Large intestine (tissue), 12 donors: ENCODE measurements at places on chromosomes 5 and 9. TPM values are rescaled to one million over a fixed set of nuclear protein-coding genes. Genes with fewer than 3 reads are reported as not detected.

DNA sequence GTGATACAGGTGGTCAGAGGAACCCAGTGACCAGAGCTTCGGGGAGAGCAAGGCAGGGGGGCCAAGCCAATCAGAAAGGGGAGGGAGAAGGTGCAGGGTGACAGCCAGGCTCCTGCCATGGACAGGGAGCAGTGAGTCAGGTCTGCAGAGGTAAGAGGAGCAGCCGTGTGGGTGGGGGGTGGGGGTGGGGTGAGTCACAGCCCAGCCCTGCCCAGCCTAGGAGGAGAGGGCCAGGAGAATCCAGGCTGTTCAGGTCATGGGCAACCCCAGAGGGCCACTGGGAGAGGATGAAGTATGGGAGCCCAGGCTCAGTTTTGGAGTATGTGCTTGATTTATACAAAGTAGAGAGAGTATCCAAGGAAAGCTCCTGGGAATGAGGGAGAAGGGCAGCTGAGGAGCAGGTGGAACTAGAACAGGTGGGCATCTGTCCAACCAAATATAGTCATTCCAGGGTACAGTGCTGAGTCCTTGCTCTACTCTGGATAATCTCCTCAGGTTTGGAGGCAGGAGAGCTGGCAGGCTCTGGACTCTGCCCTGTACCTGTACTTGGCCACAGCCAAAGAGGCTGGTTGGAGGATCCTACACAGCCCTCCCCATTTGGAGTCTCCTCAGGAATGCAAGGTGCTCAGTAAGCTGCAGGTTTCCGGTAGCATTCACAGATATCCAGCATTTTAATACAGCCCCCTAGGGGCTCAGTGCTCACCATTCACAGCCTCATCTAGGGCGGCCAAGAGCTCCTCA lies 1.6 kb downstream of the HBEGF start:
- peak; percentile 47 for DNase-seq

- DNase-seq, result peak; percentile 67
These were observed 38.1 kb upstream of the IL17B start for GRCh38 chr5:149416987-149417710.

TAF11L10 gene
- not detected for polyA plus RNA-seq

GRCh38 chr9:13100914-13101572 lies 178.4 kb downstream of the MPDZ start:
- no peak for DNase-seq

DNA sequence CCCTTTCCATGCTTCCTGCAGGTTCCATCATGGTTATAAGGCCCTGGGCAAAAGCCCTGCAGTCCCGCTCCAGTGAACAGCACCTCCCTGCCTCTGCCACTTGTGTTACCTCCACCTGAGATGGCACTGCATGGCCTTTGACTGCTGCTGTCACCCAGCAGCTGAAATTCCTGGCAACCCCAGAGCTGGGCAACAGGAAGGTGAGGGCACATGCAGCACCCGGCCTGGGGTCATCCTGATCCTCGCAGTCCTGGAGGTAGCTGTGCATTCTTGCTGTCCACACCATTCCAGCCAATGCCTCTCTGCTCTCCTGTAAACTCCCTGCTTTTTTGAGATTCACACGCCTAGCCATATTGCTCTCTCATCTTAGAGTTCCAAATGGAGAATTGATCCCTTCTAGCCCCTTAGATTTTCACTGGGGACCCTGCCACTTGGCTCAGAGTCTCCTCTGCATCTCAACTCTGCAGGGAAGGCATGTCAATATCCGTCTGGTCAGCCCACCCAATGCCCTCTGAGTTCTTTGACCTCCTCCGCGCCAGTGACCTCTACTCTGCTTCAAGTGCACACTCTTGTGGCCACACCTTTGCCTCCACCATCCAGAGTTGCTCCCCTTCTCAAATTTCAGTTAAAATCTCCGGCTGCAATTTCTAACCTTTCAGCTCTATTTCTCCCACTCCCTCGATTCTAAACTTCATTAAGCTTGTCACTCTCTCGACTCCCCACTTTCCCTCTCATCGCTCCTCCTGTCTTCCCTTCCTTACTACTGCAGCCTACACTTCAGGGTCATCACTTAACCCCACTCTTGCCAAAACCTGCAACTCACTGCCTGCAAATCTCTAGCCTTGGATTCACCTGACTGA lies 93.4 kb downstream of the ANKH start:
- DNase-seq, result no peak

PCDHB4 gene
- polyA plus RNA-seq, result 1.6 TPM
